Activated CD4-positive, CD25-positive, alpha-beta regulatory T cell (primary cell): ENCODE measurements at places on chromosomes 3 and 15.

DNA sequence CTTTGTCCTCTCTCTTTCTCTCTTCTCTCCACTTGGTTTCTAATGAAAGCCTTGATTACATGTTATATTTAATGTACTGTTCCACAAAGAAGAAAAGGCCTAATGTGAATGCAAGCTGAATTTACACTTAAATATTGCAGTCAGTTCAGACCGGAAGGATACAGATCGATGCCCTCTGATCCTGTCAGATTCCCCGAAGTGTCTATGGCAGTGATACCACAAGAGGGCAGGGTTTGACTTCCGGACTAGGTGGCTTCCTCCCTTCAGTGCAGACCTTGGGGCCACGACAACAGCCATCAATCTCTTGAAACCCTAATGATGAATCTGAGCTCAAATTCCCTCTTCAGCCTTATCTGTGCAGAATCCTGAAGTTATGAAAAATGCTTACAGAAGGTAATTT, 29.5 kb downstream of the AGTR1 start:
- DNase-seq = no peak

DNA sequence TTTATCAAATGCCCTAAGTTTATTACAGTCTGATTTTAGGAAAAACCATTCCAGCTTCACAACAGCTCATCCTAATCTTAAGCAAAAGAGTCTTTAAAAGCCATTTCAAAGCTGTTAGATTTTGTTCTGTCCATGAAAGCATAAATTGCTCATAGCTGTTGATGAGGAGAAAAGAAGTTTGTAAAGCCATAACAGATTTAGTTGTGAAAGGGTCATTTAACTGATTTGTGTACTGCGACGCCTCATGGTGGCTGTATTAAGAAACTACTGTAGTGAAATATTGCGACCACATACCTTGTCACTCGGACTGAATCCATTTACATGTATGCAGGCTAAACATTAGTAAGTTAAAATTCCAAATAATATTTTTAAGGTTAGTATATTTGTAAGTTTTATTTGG, 20.9 kb downstream of the BBX start:
- no peak for DNase-seq

DNA sequence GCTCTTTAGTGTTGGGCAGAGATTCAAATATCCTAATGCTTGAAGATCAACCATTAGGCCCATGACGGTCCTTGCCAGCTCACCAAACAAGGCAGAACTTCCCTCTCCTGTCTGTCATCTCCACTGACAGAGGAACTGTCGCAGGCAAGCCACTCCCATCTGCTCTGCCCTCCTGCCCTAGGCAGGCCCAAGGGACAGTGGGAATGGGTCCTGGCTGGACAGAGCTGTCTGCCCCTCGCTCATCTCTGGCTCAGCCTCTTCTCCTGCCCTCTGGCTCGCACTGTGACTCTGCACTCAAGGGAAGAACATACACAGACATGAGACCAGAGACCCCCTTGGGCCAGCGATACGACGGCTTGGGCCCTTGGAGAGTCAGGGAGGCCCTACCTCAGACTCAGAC, 7.6 kb upstream of the MUSTN1 start:
- DNase-seq = no peak

DNA sequence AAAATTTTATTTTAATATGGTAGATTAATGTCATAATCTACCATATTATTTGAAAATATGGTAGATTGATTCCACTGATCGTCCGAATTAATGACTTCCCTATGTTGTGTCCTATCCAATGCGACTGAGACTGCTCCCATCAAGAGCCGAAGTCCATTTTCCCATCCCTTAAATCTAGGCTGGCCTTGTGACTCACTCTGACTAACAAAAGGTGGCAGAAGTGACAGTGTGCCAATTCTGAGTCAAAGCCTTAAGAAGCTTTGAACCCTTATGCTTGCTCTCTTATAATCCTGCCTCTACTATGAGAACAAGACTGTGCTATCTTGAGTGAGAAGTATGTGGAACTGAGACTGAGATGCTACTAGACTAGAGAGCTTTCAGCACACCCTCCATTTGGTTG, 387.2 kb downstream of the ROBO1 start:
- DNase-seq = no peak

GRCh38 chr3:13163848-13164382, 90.7 kb upstream of the IQSEC1 start:
- DNase-seq = no peak

- no peak for DNase-seq
Measured at GRCh38 chr3:136276049-136276755, 26.1 kb downstream of the PCCB start.

- DNase-seq = no peak
Measured at GRCh38 chr15:97977734-97978133, 17.2 kb downstream of the ARRDC4 start.

GRCh38 chr3:123446210-123446609, 2.7 kb downstream of the ADCY5 start:
- no peak for DNase-seq

DNA sequence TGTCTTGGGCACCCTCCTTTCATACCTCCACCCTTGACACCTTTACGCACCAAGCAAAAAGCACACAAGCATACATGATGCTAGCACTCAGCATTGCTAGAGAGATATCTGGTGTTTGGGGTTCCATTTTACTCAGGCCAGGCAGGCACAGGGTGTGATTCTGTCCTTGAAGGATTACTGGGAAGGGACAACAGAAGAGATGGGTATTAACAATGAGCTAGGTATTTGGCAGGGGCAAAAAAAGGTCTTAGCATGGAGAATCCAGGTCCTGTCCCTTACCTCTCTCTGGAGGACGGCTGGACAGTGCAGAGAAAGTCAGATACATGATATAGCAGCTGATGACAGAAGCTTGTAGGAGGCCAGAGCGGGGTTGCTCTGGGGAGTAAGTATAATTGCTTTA, 3.5 kb downstream of the SERINC4 start:
- no peak for DNase-seq

- no peak for DNase-seq
Measured at GRCh38 chr3:99118381-99118780, 216.9 kb upstream of the DCBLD2 start.

- peak; percentile 10 for DNase-seq
Measured at GRCh38 chr3:38136393-38136776, 542 bp downstream of the ACAA1 start.

- DNase-seq = no peak
Measured at GRCh38 chr3:147737376-147737775, 328.2 kb downstream of the ZIC1 start.

GRCh38 chr3:56089739-56090138, 378.5 kb downstream of the ERC2 start:
- DNase-seq = no peak

DNA sequence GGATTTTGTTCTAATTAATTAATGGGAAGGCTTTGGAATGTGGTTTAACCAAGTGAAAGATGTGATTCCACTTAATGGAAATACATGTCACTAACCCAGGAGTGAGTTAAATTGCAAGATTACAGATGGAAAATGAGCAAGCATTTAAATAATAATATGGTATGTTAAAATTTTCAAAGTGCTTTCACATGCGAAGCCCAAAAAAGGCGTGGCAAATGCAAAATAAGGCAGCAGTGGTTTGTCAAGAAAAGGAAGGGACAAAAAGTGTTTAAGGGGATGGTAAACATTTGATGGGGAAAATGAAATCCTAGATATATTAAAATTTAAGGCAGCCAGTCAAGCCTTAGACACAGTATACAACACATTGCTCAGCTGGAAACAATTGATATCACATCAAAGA, 2.9 kb downstream of the TICRR start:
- DNase-seq = no peak

DNA sequence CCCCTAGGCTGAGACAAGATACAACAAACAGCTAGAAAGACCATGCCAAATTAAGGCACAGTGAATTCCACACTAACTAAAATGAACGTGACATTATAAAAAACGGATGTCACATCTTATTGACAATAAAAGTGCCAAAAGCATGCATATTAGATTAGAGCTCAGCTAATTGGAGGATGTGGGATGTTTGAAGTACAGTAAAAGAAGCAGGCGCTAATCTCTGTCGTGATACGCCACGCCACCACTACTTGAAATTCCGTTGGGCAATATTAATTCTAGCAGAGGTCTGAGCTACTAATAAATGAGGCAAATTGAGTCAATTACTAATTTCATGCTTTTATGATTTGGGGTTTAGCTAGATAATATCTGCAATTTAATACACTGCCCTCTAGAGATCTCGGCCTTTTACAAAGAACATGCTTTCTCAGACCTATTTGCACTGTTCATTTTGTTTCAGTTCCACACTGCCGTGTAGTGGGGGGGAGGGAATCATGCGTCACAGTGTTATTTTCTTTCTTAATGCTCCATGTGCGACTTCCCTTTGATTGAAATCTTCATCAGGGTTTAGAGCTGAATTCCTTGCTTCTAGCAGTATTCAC, 52.9 kb upstream of the ROBO2 start:
- DNase-seq = no peak

DNA sequence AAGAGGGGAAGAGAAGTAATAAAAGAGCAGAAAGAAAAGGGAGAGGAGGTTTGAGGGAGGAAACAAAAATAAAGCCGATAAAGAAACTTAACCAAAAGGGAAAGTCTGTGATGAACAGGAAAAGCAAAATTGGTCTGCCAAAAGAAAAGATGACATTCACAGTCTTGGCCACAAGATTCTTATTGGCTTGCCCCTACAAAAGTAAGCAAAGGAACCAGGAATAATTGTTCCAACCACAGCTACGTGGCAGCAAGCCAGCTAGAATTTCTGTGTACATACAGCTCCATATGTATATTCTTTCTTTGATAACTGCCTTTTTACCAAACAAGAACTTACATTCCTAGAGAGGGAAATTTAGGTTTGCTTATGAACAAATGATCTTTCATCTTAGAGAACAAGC, 79.6 kb downstream of the MLH1 start:
- no peak for DNase-seq

DNA sequence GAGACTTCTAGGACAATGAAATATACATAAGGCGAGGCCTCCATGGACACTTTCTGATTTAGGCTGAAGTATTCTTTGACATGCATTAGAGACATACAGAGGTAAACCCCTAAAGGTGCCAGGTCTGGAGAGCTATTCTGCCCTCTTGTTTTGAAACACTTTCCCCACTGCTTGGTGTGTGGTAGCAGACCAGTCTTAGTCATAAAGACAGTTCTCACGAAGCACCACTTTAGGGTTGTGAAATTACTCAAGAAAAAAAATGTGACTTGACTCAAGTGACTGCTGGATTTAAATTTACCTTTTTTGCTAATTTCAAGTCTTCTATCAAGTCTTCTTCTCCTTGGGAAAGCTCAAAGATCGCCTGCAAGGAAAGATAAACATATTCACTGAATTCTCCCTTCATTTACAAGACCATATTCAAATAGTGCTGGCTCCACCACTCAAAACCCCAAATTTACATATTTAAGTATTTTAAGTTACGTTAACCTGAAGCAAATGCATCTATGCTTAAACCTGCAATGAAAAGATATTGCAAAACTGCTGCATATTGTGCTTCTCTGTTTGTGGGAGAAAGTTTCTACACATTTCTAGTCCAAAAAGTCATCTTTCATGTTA, 48.4 kb downstream of the ARHGEF3 start:
- DNase-seq = no peak

GRCh38 chr3:117928836-117929235, 1105.8 kb downstream of the IGSF11 start:
- DNase-seq = no peak

- no peak for DNase-seq
Measured at GRCh38 chr15:50970524-50970923, 62.0 kb downstream of the AP4E1 start.

DNA sequence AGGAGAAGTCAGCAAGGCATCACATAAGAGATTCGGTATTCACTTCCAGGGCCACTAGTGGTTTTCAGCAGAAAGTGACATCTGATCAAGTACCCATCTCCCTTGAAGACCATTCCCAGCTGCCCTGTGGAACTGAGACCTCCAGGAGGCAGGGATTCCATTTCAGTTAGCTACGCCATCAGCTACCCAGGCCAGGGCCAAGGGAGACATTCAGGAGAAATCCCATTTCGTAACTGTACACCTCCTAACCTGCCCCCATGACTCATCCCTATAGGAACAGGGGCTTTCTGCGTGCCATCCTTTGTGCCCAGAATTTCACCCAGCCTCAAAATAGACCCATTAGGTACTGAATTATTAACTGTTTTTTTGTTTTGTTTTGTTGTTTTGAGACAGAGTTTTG, 24.7 kb downstream of the SPATA12 start:
- no peak for DNase-seq

- no peak for DNase-seq
Measured at GRCh38 chr3:171950373-171950772, 89.0 kb upstream of the FNDC3B start.
